ENCODE measurements at places on chromosomes 6 and 20.

DNA sequence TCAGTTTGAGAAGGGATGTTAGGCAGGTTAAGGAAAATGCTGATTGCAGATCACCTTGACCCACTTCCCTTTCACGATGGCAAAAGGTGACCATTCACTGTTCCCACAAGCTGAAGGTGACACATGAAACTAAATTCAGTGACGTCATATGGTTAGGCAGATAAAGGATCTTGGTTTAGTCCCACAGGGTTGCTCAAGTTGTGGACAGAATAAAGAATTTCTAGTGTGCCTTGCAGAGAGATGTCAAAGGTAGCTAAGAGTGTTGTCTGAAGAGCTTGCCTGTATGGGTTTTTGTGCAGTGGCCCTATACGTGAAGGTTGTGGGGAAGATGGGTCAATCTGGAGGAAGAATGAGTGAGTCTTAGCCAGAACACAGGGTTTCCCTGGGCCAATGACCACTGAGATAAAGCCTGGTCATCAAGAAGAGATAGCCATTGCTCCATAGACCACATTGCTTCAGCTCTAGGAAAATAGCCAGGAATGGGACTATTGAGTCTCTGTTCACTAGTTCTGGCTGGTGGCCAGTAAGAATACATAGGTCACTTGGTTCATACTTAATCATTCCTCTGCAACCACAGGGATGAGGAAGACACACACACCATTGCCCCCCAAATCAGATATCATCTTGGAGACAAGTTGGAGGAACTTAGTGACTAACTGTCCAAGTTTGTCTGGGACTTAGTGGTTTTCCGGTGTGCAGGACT, 148.5 kb upstream of the ATXN1 start:
- no peak for DNase-seq

DNA sequence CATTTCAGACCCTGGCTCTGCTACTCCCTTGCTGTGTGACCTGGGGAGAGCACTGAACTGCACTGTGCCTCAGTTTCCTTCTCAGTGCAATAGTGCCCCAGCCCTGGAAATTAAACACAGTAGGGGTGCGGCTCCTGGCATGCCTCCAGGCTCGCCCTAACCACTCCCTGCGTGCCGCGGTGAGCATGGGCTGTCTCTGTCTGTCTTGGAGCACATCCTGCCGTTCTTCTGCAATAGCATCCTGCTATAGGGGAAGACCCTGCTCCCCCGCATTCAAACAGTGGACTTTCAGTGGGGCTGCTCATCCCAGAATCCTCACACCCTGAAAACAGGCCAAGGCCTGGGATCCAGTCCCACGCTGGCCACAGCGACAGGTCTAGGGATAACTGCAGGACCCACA, 129.5 kb downstream of the FOXC1 start:
- no peak for DNase-seq

DNA sequence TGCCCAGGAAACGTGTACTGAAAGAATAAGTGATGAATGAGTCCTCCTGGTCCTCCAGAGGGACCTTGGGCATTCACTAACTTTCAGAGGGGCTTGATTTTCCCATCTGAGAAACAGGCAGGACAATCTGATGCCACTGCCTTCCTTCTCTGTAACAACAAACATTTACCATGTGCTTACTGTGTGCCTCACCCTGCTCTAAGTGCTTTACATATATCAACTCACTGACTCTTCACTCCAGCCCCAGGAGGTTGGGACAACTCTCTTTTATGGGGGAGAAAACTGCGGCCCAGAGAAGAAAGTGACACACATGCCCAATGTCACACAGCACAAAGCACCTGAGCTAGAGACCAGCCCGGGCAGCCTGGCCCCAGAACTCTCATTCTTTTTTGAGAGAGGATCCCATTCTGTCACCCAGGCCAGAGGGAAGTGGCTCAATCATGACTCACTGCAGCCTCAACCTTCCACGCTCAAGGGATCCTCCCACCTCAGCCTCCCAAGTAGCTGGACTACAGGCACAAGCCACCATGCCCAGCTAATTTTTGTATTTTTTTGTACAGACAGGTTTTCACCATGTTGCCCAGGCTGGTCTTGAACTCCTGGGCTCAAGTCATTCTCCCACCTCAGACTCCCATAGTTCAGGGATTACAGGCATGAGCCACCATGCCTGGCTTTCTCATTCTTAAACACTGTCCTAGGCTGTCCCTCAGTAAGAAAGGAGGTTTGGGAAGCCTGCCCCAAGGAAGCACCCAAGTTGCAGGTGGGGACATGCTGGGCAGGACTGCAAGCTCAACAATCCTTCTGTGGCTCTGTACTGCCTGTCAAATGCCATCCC, 38.0 kb downstream of the NOL4L start:
- no peak for DNase-seq

DNA sequence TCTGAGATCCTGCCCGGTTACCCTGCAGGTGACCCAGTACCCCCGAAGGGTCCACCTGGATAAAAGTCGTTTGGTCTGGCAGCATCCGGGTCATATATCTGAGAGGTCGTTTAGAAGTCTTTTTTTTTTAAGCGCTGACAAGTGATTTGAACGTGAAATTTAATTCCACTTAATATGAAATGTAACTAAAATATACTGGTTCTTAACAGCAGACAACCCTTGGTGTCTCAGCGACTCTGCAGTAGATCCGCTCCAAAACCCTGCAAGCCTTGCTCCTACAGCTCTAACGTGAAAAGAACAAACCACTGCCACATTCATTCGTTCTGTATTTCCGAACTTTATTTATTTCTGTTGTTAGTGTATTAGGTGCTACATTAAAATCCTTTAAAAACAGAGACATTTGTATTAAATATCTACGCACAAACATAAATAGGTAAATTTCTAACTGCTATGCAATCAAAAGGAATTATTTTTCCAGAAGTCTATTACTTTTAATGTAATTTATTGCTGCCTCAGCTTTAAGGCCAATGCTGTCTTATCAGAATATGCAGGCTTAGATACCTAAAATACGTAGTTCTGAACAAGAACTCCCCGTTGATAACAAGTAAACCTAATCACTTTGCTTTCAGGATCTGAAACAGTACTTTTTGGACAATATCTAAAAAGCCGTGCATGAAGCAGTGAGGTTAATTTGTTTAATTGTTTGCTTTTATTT, 33.5 kb upstream of the TCF21 start:
- DNase-seq = no peak

GRCh38 chr20:63023071-63023935, 16.5 kb upstream of the BHLHE23 start:
- DNase-seq = no peak

DNA sequence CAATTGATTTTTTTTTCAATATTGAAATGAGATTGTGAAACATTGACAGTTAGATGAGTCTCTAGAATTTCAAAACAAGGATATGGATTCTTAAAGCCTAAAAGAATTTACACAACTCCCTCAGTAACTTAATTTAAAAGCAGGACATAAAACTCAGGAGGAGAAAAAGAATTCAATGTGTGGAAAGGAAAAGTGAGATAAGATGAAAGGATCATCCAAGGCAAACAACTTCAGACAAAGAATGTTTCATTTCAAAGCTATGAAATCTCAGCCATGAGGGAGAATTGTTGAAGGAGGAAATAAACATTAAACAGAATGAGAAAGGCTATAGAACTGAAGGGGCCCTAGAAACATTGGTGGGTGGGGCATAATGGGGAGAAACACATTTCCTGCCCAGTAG, 191.7 kb upstream of the NOX3 start:
- no peak for DNase-seq

DNA sequence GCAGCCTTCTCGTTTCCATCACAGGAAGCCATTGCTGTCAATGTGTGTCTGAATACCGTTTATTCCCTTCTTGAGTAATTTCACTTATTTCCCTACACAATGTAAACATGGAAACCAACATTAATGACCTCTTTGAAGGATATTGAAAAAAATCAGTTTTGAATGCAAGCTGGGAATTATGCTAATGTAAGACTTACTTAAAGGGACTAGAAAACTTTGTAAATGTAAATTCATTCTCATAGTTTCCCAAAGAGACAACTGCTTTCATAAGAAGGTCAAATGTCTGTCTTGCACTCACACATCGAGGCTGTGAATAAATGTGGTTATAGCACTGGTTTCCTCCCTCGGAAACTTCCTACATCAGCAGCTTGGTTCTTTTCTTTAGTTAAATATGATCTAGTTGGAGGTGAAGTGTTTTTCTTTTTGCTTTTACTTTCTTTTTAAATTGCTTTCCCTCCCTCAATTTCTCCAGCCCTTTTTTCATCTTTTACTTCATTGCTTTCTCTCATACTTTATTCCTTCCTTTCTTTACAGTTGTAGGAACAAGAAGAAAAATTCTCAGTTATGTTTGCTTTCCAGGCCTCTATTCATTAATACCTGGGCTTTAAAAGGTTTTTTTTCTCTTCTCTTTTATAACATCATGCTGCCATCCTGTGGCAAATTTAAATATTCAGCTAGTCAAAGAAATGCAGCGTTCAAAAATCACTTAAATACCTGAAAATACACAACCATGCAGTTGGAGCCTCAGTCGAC, 108.3 kb downstream of the TNFAIP3 start:
- DNase-seq = peak; percentile 27

GRCh38 chr6:168247443-168248147, 72.0 kb downstream of the DACT2 start:
- no peak for DNase-seq

DNA sequence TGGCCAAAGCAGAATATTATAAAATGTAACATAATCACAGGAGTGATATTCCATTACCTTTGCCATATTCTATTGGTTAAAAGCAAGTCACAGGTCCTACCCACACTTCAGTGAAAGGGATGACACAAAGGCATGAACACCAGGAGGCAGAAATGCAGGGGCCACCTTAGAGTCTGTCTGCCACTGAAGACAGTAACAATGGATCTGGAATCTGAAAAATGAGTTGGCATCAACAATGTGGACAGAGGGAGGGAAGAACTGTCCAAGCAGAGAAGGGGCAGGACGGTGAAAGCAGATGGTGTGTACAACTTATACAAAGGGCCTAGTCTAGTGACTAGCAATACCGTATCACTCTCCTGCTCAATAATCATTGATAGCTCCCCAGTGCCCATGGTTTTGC, 6.6 kb upstream of the LPIN3 start:
- DNase-seq = no peak

- no peak for DNase-seq
Observed at GRCh38 chr6:113719064-113719463, 138.1 kb upstream of the MARCKS start.

DNA sequence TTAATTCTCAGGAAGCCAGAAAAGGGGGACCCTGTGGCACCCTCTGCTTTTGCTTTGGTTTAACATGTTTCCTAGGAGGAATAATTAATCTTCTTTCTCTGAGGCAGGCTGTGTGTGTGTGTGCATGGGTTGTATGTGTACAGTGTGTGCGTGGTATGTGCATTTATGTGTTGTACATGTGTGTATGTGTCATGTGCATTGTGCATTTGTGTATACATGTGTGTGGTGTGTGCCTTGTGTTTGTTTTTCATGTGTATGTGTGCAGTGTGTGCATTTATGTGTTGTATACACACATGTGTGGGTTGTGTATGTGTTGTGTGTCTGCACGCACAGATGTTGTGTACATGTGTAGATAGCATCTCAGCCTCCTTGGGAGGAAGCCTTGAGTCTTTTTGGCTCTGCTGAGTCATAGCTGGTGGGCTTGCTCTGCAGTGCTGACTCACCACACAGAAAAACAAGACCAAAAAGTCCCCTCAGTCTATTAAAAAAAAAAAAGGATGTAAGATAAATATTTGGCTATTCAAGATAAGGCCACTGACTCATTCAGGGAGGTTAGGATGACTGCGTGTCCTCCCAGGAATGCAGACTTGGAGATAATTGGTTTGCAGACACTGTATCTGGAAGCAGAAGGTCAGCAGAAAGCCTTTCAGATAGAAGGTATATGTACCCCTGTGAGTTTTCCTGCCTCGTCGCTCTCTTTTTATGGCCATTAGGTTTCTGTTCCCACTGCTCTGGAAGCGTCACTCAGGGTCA, 58.6 kb downstream of the SYNJ2 start:
- peak; percentile 98 for DNase-seq

GRCh38 chr6:168177103-168177891, 98.3 kb upstream of the FRMD1 start:
- DNase-seq = no peak

GRCh38 chr6:85574932-85575598, 18.6 kb downstream of the SNX14 start:
- DNase-seq = peak; percentile 73

DNA sequence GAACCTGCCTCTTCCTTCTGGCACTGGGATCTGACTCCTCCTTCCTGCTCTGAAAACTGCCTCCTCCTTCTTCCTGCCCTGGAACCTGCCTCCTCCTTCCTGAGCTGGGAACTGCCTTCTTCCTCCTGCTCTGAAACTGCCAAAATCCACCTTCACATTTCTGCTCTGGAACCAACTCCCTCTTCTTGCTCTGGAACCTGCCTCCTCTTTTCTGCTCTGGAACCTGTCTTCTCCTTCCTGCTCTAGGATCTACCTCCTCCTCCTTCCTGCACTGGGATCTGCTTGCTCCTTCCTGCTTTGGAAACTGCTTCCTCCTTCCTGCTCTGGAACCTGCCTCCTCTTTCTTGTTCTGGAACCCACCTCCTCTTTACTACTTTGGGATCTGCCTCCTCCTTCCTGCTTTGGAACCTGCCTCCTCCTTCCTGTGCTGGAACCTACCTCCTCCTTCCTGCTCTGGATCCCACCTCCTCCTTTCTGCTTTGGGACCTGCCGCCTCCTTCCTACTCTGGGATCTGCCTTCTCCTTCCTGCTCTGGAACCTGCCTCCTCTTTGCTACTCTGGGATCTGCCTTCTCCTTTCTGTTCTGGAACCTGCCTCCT, 315.5 kb downstream of the PRL start:
- DNase-seq = no peak

GRCh38 chr6:7060769-7061516, 46.8 kb upstream of the RREB1 start:
- DNase-seq = no peak

DNA sequence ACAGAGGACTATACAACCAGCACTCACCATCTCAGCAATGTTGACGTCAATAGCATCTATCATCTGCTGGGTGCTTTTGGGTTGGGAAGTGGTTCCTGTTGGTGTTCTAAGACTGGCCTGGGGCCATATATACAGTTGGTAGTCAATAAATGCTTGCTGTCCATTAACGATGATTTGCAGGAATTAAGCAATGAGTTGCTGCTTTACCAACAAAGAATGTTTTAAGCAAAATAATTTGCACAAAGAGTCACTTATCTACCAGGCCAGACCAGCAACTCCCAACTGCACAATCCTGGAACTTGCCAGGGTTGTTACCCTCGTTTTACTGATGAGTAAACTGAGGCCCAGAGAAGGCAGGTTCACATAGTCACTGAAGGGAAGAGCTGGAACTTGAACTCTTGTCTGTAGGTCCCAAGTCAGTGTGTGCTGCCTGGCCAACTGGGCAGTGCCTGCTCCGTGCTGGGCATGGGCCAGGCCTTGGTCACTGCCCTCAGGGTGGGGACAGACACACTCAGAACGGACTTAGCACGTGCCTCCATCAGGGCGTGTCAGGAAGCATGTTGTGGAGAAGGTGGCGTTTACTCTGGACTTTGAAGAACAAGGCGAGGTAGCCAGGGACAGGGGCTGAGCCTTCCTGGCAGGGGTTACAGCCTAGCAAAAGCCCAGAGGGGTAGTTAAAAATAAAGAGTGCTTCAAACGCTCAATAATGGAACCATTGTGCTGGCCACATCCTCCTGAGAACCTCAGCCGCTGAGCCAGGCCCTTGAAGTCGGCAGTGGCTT, 2.5 kb upstream of the SRC start:
- no peak for DNase-seq

GRCh38 chr6:1535295-1535694, 74.4 kb upstream of the FOXC1 start:
- peak; percentile 23 for DNase-seq

Measured in dermis blood vessel endothelial cell (primary cell).